ENCODE measurements at places on chromosomes 12 and 14.

DNA sequence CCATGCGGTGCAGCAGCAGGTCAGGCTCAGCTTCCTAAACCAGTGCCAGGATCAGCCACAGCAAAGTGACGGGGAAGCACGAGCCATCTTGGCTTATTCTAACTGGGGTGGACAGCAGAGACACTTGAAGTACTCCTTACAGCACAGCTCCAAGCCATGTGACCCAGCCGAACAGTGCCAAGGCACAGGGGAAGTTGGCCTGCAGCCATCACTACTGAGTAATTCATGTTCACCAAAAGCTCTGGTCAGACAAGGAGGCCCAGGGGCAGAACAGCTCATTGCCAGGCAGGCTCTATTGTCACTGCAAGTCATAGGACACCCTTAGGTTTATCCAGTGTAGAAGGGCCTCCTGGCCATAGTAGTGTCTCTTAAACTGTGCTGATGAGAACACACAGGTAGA, 23.4 kb upstream of the SLC35F4 start:
- no peak for DNase-seq

DNA sequence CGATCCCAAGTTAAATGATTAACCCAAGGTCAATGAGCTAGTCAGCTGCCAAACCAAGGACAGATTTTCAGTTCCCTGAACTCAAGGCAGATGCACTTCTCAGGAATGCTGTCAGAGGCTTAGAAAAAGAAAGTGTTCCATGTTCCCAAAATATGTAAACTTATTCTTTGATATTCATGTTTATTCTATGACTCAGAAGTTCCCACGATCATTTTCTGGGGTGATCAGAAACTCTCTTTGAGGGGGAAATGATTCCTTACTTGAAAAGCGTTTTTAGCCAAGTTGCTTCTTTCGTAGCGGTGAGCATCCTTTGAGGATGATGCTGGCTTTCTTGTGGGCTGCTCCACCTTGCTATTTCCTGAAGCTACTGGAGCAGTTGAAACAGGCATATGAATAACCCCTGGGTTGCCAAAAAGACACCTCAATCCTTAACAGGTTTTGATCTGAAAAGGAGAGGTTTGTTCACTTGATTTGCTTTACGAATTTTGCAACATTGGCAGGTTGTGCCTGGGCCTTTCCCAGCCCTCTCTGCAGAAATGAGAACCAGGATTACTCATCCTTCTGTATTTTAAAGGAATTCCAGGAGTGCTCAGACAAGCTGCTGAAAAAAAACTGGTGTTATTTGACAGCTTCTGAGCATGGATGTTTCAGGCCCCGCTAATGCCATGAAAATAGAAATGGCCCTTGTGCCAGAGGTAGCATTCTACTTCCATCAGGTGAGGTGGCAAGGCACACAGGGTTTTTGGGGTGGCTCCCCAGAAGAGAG, 121.4 kb upstream of the HIF1A start:
- no peak for DNase-seq

- DNase-seq: no peak
These were observed 84.6 kb upstream of the GRIP1 start for GRCh38 chr12:66763467-66763866.

DNA sequence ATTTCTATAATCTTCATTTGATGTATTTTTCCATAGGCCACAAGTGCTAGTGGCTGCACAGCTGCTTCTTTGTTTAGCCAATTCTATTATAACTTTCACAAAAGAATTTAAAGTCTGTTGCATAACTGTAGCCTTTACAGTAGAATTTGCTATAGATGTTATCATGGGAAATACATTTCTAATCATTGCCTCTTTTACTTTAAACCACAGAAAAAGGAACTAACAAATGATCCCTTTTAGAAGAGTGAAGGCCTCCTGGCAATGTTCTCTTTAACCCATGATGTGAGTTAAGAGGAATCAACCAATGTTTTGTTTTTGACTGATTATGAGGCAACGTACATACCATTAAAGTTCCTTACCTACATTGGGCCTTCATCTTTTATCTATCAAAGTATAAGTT, 68.8 kb downstream of the RPL10L start:
- no peak for DNase-seq

DNA sequence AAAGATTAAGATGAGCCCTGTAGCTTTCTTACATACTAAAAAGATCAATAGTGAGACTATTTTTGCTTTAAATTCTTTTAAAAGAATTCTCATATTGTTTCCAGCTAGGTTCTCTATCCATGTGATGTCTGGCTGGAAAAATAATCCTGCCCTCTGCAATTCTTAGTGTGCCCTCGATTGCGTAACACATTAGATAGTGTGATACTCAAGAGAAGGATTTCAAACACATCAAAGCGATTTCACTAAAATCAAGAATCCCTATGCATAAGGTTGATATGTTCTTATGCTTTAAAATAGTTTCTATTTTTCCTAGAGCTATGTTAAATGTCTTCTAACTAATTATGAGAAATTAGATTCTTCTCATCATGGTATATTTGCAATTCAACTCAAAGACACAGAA, 127.3 kb upstream of the PLEKHA5 start:
- DNase-seq: no peak

- DNase-seq: no peak
These were observed 82.4 kb upstream of the WSCD2 start for GRCh38 chr12:108046650-108047049.

- peak; percentile 27 for DNase-seq
These were observed 5.4 kb downstream of the SAMD4A start for GRCh38 chr14:54572316-54572715.

- peak; percentile 44 for DNase-seq
These were observed 371 bp upstream of the SHMT2 start for GRCh38 chr12:57229046-57229633.

DNA sequence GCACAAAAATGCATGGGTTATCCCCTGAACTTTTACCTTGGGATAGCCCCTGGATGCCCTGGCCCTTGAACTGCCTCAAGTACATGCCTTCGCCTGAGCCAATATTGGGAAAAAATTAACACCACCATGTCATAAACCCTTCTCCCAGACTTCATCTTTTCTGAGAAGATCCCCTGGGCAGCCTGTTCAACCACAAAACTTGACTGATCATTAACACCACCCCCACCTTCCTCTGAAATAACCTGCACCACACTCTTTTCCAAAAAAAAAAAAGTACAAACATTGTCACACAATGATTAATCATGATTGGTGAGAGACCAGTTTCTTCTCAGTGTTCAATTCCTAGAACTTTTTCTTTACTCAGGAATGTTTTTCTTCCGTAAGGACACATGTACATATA, 217.9 kb downstream of the PAX9 start:
- no peak for DNase-seq

GRCh38 chr12:103814436-103814835, 26.6 kb downstream of the NT5DC3 start:
- no peak for DNase-seq

DNA sequence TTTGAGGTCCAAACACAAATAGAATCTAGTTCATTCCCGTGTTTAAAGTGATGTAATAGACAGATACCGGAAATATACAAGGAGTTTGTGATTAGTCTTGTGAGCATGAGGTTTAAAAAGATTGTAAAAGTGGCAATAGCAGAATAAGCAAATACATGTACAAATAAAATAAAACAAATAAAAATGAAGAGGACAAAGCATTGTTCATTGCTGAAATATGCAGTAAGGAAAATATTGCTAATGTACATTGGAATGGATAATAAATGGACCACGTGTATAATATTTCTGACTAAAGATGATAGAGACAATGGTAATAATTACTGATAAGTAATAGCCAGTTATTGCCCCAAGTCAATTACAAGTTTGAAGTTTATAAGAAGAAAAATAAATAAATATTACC, 75.6 kb upstream of the RTL1 start:
- DNase-seq: no peak

DNA sequence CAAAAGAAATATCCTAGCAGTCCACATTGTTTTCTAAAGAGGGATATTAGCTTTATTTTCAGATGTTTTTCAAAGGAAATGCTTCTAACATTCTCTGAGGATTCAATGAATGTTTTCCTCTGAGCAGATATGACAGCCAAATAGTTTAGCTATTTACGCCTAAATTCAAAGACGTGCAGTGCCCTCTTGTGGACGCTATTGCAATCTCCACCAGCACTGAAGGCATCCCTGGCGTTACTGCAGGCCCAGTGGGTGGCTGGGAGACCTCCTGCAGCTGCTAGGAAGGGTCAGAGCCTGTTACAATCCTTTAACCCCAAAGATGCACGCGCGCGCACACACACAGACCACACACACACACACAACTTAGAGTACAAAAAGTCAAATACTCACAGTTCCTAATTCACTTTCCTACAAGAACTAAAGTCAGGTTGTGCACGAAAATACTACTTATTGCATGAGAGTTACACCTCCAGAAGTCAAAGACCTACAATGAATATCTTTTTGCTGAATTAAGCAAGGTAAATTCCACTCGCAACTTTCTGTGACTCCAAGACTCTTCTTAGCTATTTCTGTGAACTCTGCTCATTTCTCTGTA, 589.3 kb upstream of the TMEM132C start:
- DNase-seq: peak; percentile 71

GRCh38 chr12:83769151-83769550, 1082.4 kb downstream of the TMTC2 start:
- no peak for DNase-seq

- no peak for DNase-seq
These were observed 286.6 kb upstream of the PWP1 start for GRCh38 chr12:107399046-107399445.

DNA sequence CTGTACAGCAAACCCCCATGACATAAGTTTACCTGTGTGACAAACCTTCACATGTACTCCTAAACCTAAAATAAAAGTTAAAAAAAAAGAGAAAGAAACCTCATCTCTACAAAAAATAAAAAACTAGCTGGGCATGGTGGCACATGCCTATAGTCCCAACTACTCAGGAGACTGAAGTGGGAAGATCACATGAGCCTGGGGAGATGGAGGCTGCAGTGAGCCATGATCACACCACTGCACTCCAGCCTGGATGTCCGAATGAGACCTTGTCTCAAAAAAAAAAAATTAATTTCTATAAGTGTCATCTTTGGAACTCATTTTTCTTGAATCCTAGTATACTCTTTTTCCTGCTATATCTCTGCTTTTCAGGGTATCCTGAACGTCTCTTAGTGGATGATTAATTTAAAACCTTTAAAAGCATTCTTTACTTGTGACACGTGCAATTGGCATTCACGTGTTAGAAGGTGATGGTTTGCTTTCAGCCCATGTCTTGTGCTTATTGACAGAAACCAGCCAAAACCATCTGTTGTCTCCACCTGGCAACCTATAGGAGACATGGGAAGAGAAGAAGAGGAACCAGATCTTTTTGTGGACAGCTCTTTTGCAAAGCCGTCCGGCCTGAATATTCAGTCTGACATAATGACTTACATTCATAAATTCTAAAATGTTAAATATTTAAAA, 30.6 kb upstream of the PPFIBP1 start:
- no peak for DNase-seq

DNA sequence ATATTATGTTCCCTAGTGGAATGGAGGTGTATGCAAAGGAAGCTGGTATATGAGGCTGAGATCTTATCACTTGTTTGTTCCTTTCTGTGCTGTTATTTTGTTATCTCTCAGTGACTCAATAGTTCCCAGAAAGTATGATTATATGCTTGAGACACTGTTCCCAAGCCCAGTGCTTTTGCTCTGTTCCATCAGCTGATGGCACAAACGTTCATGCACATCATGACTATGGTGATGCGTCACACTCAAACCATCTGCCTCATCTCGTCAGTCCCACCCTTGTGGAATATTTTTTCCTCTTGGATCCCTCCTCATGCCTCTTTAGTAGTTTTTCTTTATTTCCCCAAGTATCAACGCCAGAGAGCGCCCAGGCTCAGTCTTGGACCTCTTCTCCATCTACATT, 786.9 kb downstream of the AACS start:
- no peak for DNase-seq

DNA sequence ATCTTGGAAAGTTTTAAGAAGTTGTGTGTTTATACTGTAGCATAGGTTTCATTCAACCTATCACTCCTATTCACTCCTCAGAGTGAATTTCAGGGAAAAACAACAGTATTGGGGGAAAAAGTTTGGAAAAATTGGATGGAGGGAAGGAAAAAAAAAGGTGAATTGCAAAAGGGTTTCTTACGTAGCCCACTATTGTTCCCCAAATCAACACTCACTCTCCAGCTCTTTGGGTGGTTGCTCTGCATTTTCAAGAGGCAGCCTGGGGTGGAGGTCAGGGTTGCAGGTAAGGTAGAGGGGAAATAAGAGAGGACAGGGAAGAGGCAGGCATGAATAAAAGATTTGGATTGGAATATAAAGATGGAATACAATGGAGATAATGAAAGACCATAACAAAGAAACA, 42.3 kb downstream of the BORCS5 start:
- DNase-seq: no peak

GRCh38 chr14:92973261-92973797, 50.4 kb downstream of the CHGA start:
- DNase-seq: peak; percentile 18

DNA sequence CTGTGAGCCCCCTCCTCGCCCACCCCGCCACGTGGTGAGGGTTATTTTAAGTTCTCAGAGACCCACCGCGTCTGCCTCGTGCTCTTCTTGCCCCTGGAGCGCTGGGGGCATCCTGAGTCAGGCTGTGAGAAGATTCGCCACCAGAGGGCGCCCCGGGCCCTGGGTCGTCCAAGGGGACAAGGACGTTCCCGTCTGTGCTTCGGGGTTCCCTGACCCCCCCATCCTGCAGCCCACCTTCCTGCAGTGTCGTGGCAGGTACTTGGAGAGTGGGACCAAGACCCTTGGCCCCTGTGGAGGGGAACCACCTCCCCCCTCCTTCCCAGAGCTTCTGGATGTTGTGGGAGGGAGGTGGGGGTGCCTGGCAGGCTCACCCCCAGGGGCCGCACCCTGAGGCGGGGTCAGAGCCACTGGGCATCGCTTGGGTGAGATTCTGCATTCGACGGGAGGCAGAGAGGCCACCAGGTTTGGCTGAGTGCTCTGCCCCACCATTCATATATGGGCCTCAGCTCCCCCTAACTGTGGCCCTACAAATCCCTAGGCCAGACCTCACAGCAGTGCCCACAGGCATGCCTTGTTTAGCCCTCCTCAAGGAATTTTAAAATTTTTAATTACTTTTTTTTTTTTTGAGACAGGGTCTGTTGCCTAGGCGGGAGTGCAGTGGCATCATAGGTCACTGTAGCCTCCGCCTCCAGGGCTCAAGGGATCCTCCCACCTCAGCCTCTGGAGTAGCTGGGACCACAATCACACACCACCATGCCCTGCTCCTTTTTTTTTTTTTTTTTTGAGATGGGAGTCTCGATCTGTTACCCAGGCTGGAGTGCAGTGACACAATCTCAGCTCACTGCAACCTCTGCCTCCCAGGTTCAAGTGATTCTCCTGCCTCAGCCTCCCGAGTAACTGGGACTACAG, 17.0 kb downstream of the RHOF start:
- peak; percentile 88 for DNase-seq

GRCh38 chr12:9243999-9244649, 35.9 kb upstream of the PZP start:
- no peak for DNase-seq

GRCh38 chr12:70536650-70537049, 100.6 kb downstream of the PTPRB start:
- DNase-seq: no peak

- DNase-seq: no peak
These were observed 1320.9 kb upstream of the FLRT2 start for GRCh38 chr14:84209031-84209430.

- no peak for DNase-seq
These were observed 114.1 kb upstream of the BTG1 start for GRCh38 chr12:92259696-92260251.

GRCh38 chr14:74875941-74876913, at the start of gene PROX2:
Gene PROX2, minus strand, starts transcription at chr14:74876145. Its CDS starts 12,311 bp downstream, at chr14:74863834.
- DNase-seq: no peak

- no peak for DNase-seq
These were observed 44.8 kb upstream of the TBX5 start for GRCh38 chr12:114450515-114451300.

Measured in GM12865 (cell line).